RCC 7860 (cell line): ENCODE measurements at places on chromosomes 13 and 19.

DNA sequence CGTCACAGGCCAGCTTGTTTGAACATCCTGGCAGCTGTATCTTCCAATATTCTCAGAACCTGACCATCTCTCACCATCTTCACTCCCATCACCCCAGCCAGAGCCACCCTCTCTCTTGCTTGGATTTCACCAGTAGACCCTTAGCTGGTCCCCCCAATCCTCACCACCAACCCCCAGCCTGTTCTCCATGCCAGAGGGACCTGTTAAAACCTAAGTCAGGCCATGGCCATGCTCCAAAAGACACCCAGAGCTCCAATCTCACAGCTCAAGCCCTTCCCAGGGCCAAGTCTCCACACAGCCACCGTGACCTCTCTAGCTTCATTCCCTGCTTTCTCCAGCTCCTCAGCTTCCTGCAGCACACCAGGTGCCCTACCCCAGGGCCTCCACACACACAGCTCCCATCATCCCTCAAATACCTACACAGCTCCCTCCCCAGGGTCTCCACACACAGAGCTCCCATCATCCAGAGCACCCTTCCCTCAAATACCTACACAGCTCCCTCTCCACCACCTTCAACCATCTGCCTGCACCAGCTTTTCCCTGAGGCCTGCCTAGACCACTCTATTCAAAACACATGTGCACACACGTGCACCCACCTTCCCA lies 13.8 kb downstream of the EPS8L1 start:
- no peak for DNase-seq

GRCh38 chr19:49570138-49570856 lies 10.1 kb downstream of the NOSIP start:
- DNase-seq, result peak; percentile 68

DNA sequence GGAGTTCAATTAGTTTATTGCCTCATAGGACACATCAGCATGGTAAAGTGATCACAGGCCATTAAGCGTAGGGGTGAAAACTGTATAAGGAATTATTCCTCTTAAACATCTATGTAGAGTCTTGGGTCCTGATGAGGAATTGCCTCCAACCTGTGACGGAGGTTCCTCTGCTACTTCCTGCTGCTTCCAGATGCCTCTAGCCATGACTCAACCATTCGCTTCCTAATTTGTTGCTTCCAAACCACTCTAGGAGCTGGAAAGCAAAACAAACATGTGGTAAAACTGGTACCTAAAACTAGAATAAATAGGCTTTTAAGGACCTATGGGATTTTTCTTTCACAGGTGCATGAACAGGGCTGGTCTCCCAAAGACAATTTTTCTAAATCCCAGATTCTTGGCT lies 253.8 kb downstream of the KLF12 start:
- DNase-seq, result no peak

DNA sequence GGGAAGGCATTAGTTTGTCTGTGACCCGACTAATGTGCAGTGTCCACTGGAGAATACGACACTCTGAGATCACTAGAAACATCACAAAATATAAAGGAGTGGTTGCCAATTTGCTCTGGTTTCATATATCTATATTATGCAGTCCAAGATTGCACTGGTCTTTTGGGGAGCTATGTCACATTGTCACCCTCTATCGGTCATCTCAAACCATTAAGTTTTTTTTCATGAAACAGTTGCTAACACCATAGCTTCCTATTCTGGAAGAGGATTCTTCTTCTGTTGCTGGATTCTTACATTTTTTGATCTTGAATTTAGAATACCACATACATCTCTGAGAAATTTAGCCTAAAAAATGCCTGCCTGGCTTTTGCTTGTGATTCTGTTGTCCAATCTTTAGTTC lies 168.6 kb downstream of the LACC1 start:
- no peak for DNase-seq

DNA sequence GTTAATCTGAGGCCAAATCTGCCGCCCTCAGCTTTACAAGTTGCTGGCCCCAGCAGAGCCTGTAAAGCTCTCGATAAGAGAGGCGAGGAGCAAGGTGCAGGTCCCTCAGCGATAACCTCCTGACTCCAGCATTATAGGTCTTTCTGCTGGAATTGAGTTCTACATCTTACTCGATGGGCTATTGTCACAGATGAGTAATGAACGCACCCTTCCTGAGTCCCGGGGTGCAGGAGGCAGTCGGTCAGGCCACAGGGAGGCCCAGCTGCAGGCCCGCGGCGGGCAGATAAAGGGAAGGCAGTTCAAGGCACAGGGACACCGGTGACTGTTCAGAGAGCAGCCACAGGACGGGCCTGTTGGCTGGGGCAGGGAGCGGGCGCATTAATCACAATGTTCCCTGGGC lies 157.6 kb upstream of the OBI1 start:
- no peak for DNase-seq

DNA sequence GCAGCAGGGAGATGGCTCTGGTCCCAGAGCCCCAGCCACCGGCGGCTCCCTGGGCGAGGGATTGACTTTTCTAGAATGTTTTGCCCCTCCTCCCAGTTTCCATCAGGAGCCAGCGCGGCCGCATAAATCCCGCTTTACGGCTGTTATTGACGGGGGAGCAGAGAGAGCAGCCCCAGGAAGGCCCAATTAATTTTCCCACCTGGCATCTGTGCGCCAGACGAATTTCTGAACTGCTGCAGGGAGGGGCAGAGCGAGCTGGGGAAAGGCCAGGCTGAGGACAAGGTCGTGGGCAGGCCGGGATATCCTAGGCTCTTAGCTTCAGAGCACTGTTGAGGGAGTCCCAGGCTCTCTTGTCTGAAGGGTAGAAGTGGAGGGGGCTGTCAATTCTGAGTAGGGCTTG lies 24.7 kb downstream of the ZNRF4 start:
- DNase-seq, result no peak

DNA sequence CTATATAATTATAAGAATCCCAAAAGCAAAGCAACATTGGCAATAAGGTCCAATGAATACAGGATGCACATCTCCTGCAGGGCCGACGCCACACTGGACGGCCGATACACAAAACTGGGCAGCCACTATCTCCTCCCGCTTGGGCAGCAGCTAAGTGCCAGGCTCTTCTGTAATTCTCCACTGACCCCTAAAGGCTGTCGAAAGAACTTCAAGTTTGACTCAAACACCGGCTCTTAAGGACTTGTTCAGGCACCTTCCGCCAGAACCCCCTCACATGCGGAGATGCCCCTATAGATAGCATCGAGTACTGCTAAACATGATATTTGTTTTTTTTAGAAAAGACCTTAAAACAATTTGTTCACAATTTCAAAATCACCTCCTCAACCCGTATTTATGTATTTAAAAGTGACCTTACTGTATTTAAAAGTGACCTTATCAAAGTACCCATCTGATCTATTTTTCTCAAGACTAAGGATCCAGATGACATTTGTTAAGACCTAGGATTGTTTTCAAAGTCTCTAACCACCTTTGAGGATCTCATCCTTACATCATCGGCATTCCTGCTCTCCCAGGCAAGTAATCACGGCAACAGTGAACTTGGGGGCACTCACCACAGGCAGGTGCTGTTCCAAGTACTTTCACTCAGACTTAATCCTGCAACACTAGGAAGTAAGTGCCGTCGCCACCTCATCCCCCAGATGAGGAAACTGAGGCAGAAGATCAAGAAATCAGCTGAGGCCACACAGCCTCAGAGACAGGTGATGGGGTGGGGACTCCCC lies 77.8 kb downstream of the TUBGCP3 start:
- no peak for DNase-seq

GRCh38 chr19:3509566-3509989 lies 3.5 kb downstream of the FZR1 start:
- DNase-seq, result peak; percentile 81

DNA sequence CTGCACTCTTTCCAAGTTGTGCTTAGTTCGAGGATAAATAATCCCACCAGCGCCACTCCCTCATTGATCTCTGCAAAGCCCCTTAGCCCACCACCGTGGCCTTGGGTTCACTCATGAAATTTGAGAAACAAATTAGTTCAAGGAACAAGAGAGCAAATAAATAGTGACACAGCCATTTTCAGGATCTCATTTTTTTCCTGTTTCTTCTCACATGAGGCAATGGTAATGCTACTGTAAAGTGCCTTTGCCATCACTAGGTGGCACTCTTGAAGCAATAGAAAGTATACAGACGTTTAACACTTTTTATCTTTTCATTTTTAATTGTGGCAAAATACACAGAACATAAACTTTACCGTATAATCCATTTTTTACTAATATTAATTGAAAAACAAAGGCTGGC lies 76.8 kb upstream of the ZNF835 start:
- no peak for DNase-seq

DNA sequence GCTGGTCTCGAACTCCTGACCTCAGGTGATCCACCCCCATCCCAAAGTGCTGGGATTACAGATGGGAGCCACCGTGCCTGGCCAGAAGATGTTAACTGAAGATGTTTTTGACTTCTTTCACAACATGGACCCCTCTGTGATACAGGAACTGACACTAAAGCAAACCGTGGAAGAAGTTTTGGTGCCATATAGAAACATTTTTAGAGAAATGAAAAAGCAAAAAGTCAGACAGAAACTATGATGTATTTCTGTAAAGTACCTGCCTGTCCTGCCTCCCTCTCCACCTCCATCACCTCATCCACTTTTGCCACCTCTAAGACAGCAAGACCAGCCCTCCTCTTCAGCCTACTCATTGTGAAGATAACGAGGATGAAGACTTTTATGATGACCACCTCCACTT lies 11.3 kb downstream of the FBXO27 start:
- no peak for DNase-seq

DNA sequence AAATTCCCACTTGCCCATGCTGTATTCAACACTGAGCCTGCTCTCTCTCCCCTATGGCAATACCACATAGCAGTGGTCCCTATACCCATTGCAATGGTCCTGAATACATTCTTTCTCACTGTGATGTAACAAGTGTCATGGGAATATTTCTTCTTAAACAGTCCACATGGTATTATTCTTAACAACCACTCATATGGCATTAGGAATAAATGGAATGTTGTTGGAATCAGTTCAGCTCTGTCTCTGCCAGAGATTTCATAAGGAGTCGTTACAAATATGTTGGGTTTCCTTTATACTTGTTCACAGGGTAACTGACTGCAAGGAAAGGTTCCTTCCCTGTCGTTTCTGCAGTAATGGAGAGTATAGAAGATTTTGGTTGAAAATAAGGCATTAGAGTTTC lies 128.3 kb upstream of the SPATA13 start:
- no peak for DNase-seq

DNA sequence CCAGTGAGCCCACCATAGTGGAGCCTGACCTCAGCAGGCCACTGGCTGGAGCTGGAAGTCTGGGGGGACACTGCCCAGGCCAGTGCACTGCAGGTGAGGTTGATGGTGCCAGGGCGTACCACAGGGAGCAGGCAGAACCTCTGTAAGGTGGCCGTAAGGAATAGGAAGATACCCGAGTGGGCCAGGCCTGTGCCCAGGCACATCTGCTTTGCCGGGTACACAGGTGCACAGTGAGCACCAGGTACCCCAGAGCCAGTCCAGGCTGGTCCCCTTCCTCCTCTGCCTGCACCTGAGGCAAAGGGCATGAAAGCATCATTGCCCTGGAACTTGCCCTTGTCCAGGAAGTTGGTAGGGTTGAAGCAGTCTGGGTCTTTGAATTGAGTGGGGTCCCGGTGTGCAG lies 9.5 kb downstream of the EGLN2 start:
- no peak for DNase-seq

- no peak for DNase-seq
Observed at GRCh38 chr13:100090861-100091260, 2.0 kb downstream of the PCCA start.

- no peak for DNase-seq
Observed at GRCh38 chr19:34176581-34176980, 4.3 kb downstream of the LSM14A start.

- no peak for DNase-seq
Observed at GRCh38 chr19:22545751-22546150, 88.4 kb upstream of the ZNF492 start.

GRCh38 chr19:54390942-54391577 lies 24.2 kb upstream of the TTYH1 start:
- DNase-seq, result peak; percentile 23

GRCh38 chr19:17950310-17951156 lies 16.4 kb upstream of the KCNN1 start:
- DNase-seq, result no peak

GRCh38 chr13:98738213-98738612 lies 14.3 kb downstream of the SLC15A1 start:
- no peak for DNase-seq

DNA sequence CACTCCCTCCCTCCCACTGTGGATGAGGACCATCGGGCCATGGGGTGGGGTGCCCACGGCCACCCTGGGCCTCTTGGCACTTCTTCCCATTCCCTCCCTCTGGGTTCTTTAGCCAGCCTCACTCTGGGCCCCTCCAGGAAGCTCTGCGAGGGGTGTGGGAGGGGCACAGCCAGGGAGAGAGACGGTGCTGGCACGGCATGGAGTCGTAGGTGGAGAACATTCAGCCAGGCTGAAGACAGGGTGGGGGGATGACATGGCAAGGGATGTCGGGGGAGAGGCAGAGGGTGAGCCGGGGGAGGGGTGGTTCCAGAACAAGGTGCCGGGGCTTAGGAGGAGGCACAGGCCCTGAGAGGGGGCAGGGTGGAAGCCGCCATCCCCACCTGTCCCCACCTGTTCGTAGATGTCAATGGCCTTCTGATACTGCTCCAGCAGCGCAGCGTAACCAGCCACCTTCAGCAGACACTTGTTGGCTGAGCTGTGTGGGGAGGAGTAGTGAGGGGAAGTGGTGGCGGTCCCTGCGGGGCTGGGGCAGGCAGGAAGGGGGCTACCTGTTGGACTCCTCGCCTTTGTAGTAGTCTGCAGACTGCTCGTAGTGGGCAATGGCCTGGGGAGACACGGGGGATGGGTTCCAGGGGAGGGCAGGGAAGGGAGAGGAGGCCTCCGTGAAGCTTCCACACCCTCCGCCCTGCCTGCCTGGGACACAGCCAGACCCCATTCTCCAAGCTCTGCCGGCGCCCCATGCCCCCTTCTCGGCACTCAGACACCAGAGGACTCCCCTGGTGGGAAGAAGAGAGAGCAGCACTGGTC lies 8.8 kb upstream of the KPTN start:
- DNase-seq, result no peak

DNA sequence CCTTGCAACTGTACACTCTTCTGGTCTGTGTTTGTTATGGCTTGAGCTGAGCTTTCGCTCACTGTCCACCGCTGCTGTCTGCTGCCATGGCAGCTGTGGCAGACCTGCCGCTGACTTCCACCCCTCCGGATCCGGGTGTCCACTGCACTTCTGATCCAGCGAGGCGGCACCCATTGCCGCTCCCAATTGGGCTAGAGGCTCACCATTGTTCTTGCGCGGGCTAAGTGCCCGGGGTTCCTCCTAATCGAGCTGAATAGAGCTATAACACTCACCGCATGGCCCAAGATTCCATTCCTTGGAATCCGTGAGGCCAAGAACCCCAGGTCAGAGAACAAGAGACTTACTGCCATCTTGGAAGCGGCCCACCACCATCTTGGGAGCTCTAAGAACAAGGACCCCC lies 2.2 kb upstream of the PSMC4 start:
- DNase-seq, result no peak

- DNase-seq, result no peak
Observed at GRCh38 chr13:31987535-31988170, 43.9 kb upstream of the FRY start.

DNA sequence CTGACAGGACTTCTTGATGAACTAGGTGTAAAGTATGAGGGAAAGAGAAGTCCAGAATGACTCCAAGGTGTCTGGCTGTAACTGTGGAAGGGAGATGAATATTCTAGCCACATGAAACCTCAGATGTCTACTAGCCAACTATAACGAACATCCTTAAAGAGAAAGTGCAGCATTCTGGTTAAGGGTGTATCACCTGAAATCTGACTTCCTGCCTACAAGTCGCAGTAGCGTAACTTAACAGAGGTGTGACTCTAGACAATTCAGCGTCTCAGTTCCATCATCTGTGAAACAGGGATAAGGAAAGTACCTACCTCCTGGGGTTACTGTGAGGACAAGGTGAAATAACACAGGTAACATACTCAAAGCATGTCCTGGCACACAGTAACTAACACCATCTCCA lies 145.7 kb upstream of the FBXL3 start:
- DNase-seq, result no peak
